Stimulated activated CD8-positive, alpha-beta memory T cell treated with anti-CD3 and anti-CD28 coated beads, Interleukin-2, amount 100 ng/mL, for 1 hour (primary cell): ENCODE measurements at places on chromosomes 2 and 18.

DNA sequence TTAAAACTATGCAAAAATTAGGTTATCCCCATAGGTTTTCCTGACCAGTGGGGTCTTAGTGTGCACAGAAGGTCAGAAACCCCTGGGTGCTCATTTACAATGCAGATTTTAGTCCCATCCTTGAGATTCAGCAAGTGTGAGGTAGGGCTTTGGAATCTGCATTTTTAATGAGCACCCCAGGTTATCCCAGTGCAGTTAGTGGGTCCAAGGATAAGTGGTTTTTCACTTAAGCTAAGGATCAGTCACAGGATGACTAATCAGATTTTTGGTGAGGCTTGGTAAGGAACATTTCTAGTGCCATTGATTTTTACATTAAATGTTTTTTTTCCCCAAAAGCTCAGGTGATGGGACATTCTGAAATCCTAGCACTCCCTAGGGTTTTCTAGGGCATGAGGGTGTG is 50.7 kb upstream of the MGAT5 start:
- no peak for DNase-seq

DNA sequence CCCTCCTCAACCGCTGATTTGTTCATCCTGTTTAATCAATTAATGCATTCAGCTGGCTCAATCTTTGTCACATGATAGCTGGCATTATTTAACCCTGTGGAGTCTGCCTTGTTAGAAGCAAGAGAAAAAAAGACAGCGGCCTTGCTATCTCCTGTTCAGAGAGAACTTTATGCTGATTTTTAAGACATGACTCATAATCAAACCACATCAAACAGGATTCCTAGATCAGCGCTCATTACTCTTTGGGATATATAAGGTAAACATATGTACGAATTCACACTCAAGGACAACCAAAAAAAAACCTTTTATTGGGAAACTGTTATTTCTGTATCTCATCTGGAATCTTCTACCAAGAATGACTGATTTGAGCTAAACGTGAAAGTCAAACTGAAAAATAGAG is 195.1 kb downstream of the C1D start:
- no peak for DNase-seq

- no peak for DNase-seq
Observed at GRCh38 chr2:134858245-134858644, 19.8 kb downstream of the ACMSD start.

GRCh38 chr2:232316461-232317330 is 61.9 kb upstream of the ALPP start:
- DNase-seq, result no peak

GRCh38 chr18:49177071-49177470 is 226.3 kb upstream of the SMAD7 start:
- no peak for DNase-seq

GRCh38 chr2:84495539-84496146 is 20.7 kb upstream of the DNAH6 start:
- DNase-seq, result no peak

DNA sequence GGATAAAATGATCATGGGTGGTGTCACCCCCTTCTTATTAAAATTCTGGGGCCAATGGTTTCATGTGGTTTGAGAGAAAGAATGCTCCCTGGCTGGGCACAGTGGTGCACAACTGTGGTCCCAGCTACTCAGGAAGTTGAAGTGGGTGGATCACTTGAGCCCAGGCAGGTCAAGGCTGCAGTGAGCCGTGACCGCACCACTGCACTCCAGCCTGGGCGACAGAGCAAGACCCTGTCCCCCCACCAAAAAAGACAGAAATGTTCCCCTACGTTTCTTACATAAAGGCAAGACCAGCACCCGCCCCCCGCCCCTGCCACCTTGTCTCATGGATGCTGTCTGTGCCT is 53.0 kb upstream of the ID2 start:
- no peak for DNase-seq

GRCh38 chr2:23425338-23425871 is 40.4 kb downstream of the KLHL29 start:
- no peak for DNase-seq

- DNase-seq, result no peak
Observed at GRCh38 chr18:34928088-34928753, 113.0 kb upstream of the MAPRE2 start.

DNA sequence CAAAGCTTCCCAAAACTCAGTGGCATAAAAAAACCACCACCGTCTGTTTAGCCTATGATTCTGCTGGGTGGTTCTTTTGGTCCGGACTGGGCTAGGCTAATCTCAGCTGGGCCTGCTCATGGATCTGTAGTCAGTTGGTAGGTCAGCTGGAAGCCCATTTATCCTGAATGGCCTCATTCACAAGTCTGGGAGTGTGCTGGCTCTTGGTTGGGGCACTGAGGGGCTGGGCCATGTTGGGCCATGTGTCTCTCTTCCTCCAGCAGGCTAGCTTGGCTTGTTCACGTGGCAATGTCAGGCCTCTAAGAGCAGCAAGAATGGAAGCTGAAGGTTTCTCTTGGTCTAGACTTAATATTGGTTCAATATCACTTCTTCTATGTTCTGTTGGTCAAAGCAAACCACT is 95.7 kb upstream of the HS6ST1 start:
- no peak for DNase-seq

DNA sequence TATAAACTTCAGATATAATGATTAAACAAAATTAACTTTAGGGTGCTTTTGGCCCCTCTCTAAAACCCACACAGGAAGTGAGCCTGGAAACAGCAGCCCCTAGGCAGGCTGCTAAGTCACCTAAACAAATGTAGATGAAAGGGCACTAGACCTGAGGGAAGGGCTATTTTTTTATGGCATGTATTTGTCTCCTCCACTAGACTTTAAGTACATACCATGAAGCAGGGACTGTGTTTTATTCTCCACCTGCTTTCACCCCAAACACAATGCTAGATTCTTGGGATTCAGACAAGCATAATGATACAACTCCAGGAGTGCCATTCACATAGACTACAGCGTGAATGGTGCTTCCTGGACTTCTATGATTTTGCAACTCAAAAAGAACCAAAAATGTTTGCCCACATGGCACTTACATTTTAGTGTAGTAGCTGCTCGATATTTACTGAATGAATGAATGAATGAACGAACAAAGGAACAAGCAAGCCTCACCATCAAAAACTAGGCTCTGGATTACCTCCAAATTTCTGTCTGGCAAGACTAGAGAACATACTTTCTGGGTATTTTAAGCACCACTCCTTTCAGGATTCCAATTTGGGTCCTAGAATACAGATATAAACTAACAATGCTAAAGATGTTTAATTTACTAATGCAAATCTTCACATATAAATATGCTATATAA is 10.1 kb downstream of the ATAD2B start:
- no peak for DNase-seq

DNA sequence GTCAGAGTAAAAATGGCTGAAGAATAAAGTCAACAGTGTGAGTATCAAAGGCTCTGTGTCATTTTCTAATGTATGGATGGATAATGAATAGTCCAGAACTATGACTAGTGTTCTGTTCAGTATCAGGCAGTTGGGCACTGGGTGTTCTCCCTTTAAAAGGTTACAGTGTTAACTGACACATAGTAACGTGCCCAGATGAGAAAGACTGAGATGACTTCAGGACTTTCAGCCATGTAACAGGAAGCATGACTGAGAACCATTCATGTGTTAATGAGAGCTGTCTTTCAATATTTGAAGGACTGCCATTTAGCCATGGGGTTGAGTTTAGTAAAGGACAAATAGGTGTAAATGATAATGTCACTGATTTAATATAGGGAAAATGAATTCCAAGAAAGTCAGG is 187.1 kb downstream of the GULP1 start:
- DNase-seq, result no peak

DNA sequence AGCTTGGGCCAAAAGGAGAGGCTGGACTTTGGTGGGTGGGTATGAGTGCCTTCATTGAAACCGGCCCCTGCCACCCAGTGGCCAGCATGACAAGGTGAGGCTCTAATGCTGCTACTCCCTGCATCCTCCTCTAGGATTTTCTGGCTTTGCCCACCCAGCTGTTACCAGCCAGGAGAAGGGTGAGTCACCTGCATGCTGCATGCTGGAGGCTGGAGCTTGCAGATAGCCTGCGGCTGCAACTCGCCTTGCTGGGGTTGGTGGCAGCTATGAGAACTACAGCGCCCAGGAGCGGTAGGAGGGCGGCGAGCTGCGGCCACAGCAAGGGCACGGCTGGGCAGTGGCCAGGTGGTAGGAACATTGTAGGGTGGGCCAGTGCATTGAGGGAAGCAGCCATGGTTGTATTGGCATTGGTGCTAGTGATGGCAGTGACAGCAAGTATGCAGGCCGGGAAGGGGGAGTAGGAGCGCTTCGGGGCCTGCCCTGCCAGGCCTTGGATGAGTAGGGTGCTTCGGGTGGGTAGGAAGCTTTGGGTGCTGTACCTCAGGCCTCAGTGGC is 75.4 kb upstream of the SLC35G4 start:
- DNase-seq, result no peak

- no peak for DNase-seq
Observed at GRCh38 chr2:197165020-197165419, 145.6 kb downstream of the ANKRD44 start.

DNA sequence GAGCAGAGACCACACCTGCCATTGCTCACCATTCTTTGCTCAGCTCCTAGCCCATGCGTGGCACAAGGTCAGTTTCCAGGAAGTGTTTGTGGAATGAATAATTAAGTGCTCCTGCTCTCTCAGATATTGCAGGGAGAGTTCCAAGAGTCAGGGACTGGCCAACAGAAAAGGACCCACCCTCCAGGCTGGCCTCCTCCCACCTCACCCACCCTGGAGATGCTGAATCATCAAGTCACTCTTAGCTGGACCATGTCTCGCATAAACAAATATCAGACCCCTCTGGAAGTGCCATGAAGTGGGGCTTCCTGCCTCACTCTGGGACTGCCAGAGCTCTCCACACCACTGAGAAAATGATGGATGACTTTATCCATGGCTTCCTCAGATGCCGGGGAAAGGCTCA is 256.0 kb downstream of the TNS1 start:
- DNase-seq, result no peak
